ENCODE measurements at places on chromosomes 1 and 21.
A peak's percentile ranks its signal among the peaks of the same experiment; 100 is the strongest.

- DNase-seq: peak; percentile 49
Observed at GRCh38 chr1:109617291-109617801, 2.1 kb downstream of the GNAT2 start.

DNA sequence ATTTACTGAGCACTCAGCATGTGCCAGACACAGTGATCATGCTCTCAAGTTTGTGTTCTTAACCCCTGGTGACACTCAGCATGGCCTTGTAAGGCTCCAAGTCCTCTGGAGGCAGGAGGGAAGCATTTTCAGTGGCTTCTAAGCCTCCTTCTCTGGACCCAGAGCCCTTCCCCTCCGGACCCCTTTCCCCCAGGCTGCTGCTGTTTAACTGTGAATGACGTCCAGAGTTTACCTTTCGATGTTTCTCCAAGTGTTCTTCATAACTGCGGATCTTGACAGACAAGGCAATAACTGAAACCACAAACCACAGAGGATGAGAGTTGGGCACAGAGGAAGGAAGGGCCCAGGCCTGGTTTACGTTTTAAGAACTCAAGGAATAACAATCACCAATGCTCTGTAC is 6.5 kb downstream of the MRPS15 start:
- no peak for DNase-seq

GRCh38 chr1:44040418-44040817 is 9.2 kb upstream of the SLC6A9 start:
- DNase-seq: no peak

DNA sequence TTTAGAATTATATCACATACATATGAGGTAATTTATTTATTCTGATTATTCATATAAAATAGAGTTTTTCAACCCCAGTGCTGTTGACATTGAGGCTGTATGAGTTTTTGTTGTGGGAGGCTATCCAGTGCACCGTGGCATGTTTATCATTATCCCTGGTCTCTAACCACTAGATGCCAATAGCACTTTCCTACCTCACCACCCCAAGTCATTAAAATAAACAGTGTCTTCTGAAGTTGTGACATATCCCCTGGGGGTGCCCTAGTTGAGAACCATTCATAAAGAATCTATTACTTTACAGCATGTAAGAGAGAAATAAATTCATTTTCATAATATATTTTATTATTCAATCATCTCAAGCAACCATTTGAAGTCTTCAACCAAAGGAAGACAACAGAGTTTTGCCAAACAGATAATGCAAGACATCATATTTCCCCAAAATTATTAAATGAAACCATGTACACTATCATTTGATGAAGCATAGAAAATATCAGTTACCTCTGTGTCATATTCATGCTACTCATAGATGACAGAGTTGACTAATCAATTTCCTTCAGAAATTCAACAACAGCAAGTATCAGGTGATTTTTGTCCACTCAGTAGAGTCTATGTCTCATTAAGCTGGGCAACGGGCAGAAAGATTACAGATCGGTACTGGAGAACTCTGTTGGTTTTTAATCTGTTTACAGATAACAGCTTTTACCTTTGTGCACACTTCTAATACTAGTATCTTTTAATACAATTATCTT is 39.5 kb upstream of the RGS1 start:
- no peak for DNase-seq

DNA sequence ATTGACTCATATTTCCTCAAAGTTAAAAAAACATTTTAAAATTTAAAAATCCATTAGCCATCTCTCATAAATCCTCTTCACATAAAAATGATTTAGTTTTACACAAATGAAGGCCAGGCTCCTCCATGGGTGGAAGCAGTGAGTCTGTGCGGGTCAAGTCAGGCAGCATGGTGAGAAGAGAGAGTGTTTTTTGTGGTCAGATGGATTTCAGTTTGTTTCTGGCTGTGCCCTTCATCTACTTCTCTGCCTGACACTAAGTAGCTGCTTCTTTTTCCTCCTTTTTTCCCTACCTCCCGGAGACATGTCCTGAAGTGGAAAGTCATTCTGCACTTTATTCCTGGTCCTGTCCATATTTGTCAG is 10.3 kb downstream of the PLA2G4A start:
- no peak for DNase-seq

DNA sequence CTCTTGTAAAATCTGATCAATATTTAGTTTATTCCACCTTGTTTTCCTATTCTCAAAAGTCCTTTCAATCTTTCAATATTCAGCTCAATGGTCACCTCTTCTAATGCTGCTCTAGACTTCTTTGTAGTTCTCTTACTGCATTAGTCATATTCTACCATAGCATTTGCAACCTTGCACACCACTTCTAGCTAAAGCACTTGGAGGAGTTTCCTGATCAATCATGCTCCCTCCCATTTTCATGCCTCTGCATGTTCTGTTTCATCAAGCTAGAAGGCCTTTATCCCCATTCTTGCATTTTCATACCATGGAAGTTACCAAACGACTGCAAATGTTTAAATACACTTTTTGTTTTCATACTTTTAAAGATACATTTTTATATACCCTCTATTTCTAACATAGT is 72.1 kb downstream of the SLC5A9 start:
- no peak for DNase-seq

- peak; percentile 20 for DNase-seq
Observed at GRCh38 chr1:62735491-62736171, 47.4 kb upstream of the DOCK7 start.

Measured in fibroblast of the conjunctiva (primary cell).